Stimulated activated CD4-positive, alpha-beta T cell treated with anti-CD3 and anti-CD28 coated beads, Interleukin-15, amount 100 ng/mL, for 1 hour (primary cell): ENCODE measurements at places on chromosomes 1 and 21.
A peak's percentile ranks its signal among the peaks of the same experiment; 100 is the strongest.

GRCh38 chr21:41511858-41512257 lies 3.9 kb upstream of the TMPRSS2 start:
- DNase-seq: no peak

GRCh38 chr21:34552360-34553098 lies 40.5 kb upstream of the KCNE1 start:
- no peak for DNase-seq

DNA sequence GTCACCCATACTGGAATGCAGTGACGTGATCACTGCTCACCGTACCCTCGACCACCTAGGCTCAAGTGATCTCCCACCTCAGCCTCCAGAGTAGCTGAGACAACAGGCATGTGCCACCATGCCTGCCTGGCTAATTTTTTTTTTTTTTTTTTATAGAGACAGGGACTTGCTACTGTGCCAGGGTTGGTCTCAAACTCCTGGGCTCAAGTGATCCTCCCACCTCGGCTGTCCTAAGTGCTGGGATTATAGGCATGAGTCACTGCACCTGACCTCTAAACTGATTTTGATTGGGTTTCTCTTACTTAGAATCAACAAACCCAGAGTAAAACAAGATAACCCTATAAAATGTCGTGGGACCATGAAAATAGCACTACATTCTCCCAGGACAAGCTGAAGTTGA lies 112.0 kb downstream of the UBE2U start:
- no peak for DNase-seq

DNA sequence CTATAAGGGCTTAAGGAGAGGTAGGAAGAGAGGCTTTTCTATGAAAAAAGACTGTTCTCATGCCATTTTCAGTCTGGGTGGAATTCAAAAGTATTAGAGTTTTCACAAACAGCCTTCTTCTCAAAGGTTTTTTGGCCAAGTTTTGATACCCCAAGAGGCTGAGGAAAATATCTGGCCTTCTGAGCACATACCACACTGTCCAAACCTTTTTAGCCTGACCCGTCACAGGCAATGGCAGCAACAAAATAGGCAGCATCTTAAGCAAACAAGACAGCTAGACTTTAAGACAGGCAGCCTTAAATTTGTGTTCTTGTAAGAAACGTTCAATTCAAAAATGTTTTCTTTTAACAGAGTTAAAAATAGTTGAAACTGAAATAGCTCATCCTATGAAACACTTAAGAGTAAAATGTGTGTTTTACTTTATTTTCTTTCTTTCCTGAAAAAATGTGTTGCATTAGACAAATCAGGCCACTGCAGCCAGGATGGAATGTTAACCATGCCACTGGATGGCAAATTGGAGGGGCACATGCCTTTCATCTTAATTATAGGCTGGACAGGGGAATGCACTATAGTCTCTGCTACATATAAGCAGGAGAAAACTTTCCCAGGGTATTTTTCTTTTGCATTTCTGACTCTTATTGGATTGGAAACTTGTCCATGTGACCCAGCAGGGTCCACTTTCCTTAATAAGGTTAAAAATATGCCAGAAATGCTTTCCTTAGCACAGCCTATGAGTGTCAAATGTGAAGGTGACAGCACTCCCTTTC lies 315.0 kb downstream of the TGFB2 start:
- no peak for DNase-seq

DNA sequence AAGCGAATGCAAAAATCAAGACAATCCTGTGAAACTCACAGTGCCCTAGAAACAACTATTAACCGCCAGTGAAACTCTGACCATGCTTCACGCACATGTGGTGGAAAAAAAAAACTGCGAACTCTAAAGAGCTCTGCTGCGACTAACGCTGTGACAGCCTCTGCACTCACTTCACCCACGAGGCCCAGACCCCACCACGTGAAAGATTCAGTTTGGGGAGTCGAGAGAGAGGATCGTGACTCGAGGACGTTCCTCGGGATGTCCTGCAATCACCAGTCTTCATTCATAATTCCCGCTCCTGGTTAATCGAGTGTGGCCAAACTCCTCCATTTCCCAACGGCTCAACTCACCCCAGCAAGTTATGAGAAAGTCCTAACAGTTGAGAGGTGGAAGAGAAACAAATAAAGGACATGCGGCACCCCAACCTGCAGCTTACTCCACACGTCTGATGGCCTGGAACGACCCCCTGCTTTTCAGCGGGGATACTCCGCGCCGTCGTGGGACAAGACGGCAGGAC lies 1.1 kb downstream of the SERBP1 start:
- DNase-seq: peak; percentile 27

DNA sequence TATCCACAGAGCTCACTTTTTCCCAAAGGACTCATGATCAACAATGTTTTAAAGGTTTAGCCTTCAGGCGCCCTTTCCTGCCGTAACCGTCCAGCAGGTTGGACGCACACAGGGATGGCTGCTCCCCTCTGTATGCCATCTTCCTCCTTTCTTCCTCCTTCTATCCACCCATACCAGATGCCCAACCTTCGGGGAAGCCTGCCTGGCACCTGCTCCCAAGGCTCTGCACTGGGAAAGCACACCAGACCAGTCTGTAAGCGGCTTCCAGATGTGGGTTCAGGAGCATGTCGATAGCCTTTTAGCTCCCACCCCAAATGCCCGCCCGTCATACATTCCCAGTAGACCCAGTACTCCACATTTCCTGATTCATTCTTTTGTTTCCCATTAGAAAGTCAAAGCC lies 52.9 kb downstream of the STUM start:
- no peak for DNase-seq

DNA sequence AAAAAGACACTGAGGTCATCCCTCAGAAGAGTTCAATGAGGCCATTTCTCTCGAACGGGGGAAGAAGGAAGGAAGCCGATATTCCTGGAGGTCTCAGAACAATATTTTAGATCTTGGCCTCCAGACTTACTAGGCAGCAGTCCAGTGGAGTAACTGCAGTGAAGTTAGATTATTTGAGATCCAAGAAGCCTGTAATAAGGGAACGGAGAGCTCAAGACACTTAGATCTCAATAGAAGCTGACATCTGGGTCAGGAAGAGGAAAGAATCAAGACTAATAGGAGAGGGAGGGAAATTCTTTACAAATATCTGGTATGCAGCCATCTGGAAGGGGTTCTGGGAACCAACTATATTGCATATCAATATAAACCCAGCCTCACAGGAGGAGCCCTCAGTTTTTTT lies 13.6 kb upstream of the ENAH start:
- no peak for DNase-seq

DNA sequence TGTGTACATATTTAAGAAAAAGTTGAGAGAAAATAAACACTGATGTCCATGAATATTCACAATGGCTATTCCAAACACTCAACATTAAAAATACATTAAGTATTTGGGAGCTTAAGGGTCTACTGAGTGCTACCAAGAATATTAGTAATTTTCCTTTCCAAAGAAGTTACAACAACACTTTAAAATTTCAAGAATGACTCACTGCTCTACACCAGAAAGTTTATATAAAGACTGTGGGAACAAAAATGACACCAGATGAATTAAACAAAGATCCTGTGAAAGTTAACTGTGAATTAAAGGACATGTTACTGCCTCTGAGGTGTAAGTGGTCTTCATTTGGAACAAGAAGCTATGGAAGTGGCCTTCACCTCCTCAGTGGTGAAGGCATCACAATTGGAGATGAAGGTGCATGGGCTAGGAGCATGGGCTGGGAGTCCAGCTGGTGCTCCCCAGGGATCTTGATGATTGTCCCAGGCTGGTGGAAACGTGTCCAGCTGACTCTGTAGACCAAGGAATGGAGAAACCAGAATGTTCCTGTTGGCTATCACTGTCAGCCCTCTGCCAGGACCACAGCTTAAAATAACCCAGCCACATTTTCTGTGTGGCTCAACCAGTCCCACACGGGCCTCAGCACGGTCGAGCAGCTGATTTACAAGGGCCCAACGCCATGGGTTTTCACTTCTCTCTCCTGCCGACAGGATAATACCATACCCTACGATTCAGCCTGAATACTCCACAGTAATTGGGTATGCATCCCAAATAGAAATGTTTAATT lies 28.8 kb downstream of the TAF5L start:
- DNase-seq: no peak

GRCh38 chr1:63000508-63000907 lies 216.6 kb downstream of the ATG4C start:
- DNase-seq: no peak

- no peak for DNase-seq
Measured at GRCh38 chr1:183039330-183039729, 16.1 kb downstream of the LAMC1 start.

DNA sequence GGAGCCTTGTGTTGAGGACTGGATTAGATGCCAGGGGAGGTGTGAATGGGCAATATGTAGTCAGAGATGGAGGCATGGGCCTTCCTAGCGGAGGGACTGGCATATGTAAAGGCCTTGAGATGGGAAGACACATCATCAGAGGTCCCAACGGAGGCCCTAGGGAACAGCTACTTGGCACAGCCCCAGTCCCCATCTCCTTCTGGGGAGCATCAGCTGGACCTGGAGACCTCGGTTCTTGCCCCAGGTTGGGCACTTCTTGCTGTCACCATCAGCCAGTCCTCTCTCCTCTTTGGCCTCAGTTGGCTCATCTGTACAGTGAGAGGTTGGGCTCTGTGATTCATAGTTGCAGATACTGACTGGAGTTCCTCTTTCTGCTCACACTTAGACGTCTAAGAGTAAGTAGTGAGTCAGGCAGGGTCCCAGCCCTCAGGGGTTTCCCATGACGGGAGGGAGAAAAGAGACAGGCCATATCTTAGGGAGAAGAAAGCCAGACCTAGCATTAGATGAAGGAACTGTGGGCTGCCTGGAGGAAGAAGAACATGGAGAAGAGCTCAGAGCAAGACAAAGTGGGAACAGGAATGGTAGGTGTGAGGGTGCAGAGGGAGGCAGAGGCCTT lies 3.4 kb upstream of the MARCKSL1 start:
- DNase-seq: no peak

- no peak for DNase-seq
Measured at GRCh38 chr1:115912116-115912515, 64.2 kb upstream of the SLC22A15 start.

GRCh38 chr1:221839321-221839720 lies 97.4 kb upstream of the DUSP10 start:
- no peak for DNase-seq

GRCh38 chr1:180358649-180359048 lies 128.6 kb downstream of the LHX4 start:
- DNase-seq: no peak

DNA sequence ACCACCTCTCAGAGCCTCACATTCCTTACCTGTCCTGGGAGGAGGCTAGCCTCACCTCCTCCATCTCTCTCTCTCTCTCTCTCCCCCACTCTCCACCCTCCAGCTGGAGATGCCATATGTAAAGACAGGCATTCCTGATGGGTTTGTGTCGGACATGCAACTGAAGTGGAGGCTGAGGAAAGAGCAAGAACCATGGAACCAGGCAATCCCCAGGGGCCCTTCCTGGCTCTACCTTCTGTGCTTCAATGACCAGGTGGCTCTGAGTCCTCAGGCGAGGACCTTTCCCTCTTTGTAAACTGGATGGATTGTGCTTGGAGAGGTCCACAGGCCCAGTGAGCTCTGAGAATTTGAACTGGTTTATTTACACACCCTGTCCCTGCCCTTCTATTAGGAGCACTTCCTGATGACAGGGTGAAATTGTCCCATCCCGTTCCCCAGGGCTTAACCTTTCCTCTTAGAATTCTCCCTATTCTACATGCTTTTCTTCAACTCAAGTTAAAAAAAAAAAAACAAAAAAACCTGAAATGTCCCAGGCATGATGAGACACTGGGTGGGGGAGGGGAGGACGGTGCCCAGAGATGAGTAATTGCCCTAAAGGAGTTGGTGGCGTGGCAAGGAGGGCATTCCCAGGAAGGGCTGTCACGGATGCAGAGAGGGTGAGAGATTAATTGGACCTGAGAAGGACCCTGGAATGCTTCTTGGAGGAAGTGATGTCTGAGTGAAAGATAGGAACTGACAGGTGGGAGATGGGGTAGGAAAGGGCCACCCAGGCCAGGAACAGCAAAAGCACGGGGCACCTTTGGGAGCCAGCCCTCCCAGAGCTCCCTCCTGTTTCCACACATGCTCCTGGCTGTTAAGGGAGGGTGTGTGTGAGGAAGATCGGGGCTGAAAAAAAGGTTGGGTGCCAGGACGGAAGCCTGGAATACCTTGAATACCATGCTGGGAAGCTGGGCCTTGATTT lies 50.2 kb upstream of the WASF2 start:
- DNase-seq: no peak

- no peak for DNase-seq
Measured at GRCh38 chr1:43783671-43784205, 76.4 kb downstream of the ST3GAL3 start.

DNA sequence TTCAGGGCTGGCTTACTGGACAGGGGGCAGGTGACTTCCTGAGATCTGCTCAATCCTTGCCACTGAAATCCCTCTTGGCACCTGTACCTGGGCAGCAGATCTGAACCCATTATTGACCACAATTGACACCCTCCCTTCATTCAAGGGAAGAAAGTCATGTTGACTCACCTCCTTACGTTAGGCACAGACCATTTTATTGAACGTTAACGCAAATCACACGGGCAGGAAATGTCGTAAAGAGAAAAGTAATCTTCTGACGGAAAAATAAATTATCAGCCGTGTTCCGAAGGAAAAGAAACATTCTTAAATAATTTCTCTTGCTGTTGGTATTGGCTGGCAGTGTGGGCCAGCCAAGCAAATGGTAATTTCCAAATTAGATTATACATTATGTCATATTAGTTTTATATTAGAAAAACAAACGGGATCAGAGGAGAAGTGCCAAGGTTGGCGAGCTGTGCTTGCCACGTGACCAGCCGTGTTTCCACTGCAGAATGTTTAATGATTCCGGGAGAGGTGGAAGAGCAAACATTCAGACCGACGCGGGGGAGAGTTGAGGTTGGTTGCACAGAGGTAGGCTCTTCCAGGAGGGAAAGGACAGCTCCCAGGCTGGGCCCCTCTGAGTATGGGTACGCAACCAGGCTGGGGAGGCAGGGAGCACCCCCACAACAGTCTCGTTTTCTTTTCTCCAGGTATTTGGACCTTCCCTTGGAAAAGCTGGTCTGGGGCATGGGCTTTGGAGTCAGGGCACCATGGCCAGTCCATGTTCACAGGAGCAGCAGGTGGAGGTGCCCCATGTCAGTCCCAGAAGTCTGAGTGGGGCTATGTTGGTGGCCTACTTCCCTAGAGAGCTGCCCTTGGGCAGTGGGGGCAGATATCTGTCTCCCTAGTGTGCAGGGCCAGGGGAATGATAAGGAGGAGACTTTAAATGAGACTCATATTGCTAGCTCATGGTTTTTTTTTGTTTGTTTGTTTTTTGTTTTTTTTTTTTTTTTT lies 121.1 kb downstream of the FOXD2 start:
- no peak for DNase-seq

DNA sequence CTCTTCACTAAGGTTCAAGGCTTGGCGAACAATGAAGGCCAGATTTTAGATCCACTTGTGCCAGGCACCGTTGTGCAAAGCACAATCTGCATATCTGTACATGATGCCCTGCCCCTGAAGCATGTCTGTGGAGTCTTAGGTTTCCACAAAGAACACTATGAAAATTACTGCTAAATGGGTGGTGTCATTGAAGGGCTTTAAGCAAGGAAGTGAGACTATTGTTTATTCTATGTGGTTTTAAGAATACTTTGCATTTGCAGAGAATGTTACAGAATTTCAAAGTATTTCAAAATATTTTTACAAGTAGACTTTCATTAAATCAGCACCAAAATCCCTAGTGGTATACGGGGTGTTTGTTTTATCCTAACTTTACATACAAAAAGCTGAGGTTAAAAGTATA lies 8.8 kb downstream of the TSEN15 start:
- DNase-seq: no peak

- no peak for DNase-seq
Measured at GRCh38 chr1:18112611-18113010, 5.0 kb downstream of the IGSF21 start.

- DNase-seq: no peak
Measured at GRCh38 chr1:163933437-163933836, 611.7 kb downstream of the NUF2 start.

GRCh38 chr1:83810144-83810543 lies 188.8 kb downstream of the TTLL7 start:
- no peak for DNase-seq
